Stimulated activated CD4-positive, alpha-beta T cell treated with anti-CD3 and anti-CD28 coated beads, Interleukin-4, amount 100 ng/mL, for 48 hours (primary cell): ENCODE measurements at places on chromosomes 3 and 15.
A peak's percentile ranks its signal among the peaks of the same experiment; 100 is the strongest.

- no peak for DNase-seq
Measured at GRCh38 chr15:49154799-49155109, 645 bp downstream of the COPS2 start.

GRCh38 chr3:185473290-185473815 lies 25.5 kb downstream of the TMEM41A start:
- no peak for DNase-seq

GRCh38 chr15:75230551-75231371 lies 27.4 kb upstream of the GOLGA6C start:
- DNase-seq = no peak

DNA sequence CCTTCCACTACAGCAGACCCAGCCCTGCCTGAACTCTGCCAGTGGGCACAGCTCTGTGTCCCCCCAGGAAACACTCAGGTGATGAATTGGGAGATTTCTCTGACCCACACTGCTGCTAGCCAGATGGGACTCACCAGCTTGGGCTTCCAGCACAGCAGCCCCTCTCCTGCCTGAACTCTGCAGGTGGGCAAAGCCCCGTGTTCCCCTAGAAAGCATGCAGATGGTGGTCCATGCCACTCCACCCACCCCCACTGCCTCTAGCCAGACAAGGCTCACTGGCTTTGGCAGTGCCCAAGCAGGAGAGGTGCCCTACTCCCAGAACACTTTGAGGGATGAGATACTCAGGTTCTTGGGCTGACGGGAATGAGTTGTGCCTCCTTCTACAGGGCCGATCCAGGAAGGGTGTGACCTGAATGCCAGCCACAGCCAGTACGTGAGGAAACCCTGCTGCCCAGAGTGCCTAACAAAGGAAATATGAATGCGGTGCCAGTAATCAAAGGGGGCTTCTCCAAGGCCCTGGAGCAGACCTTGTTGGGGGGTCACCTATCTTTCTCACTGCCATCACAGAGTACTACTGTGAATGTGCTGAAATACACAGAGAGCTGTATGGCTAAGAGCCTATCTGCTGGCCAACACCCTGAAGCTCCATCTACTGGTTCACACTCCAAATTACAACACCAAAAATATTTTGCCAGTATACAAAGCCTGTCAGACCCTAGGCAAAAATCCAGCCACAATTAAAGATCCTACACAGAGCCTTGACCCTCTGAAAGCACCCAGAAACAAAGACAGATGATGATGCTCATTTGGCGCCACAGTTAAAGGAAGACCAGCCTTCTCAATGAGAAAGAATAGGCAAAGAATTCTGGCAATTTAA lies 61.9 kb downstream of the BTLA start:
- DNase-seq = no peak

- no peak for DNase-seq
Measured at GRCh38 chr15:51483985-51484384, 138.6 kb downstream of the DMXL2 start.

- DNase-seq = no peak
Measured at GRCh38 chr3:32340039-32340438, 51.6 kb upstream of the CMTM7 start.

DNA sequence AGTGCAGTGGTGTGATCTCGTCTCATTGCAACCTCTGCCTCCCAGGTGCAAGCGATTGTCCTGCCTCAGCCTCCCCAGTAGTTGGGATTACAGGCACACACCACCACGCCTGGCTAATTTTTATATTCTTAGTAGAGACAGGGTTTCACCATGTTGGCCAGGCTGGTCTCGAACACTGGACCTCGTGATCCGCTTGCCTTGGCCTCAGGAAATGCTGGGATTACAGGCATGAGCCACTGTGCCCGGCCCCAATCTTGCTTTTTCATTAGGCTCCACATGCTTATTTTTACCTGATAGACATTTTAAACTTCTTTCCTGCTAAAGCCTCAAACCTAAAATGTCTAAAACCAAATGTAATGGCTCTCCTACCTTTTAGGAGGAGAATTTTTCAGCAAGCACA lies 817.0 kb upstream of the NECTIN3 start:
- no peak for DNase-seq

GRCh38 chr15:75452364-75452864 lies 924 bp upstream of the SIN3A start:
- peak; percentile 67 for DNase-seq

DNA sequence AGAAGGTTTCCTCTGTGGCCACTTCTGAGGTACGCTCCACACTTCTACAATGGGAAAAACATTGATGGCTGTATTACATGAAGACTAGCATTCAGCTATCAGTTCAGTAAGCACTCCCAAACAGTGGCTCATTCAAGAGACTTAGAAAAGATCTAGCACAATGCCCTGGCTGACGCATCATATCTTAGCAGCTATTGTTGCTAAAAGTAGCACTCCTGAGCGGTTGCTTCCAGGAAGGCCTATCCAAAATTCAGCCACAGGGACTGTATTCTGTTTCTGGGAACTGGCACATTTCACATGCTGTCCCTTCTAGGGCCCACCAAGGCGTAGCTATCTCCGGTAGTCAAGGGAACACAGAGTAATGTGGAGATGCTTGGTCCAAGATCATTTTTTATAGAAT lies 21.2 kb upstream of the SPRED1 start:
- DNase-seq = no peak

DNA sequence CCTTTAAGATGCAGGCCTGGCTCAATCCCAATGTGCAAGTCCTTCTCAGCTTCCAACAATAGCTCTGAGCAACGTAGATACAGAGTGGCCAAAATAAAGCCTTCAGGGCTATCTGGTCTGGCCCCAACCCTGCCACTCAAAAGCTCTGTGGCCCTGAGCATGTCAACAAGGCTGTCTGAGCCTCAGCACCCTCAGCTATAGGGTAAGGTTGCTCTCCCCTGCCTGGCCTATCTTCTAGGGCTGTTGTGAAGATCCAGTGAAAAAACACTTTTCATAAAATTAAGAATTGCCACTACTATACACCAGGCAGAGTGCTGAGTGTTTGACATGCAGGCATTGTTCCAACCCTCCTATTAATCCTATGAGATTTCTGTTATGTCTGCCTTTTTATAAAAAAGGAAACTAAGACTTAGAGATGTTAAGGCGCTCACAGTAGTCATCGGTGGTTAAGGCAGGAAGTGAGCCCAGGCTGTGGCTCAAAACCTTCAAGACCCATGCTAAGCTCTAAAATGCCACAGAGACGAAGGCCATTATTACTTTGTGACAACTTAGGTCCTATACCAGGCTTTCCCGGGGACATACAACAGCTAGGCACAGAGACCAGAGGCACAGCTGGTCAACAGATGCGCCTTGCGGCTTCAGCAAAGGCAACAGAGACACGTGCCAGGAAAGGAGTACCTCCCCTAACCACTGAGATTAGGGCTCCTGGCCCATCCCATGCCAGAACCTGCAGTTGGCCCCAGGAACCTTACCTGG lies 5.1 kb downstream of the POLG start:
- no peak for DNase-seq

DNA sequence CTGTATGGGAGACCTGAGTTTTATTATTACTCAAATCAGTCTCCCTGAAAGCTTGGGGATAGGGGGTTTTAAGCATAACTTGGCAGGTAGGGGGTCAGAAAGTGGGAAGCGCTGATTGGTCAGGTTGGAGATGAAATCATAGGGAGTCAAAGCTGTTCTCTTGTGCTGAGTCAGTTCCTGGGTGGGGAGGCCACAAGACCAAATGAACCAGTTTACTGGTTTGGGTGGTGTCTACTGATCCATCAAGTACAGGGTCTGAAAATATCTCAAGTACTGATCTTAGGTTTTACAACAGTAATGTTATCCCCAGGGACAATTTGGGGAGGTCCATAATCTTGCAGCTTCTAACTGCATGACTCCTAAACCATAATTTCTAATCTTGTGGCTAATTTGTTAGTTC lies 17.8 kb upstream of the IQCF6 start:
- DNase-seq = no peak

DNA sequence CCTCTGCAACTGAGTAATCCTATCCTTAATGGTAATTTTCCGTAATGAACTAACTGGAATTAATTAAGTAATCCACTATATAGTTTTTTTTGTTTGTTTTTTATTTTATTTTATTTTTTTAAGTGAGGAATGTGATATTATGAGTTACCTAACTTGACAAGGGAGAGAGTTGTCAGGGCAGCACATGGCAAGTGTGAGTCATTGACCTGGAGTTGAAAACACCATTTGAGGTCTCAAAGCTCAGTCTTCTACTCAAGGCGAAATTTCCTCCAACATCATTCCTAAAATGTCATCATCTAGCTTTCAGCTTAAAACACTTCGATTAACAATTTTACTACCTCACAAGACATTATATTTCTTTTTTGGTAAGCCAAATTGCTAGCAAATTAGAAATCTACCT lies 87.8 kb downstream of the NECTIN3 start:
- no peak for DNase-seq

DNA sequence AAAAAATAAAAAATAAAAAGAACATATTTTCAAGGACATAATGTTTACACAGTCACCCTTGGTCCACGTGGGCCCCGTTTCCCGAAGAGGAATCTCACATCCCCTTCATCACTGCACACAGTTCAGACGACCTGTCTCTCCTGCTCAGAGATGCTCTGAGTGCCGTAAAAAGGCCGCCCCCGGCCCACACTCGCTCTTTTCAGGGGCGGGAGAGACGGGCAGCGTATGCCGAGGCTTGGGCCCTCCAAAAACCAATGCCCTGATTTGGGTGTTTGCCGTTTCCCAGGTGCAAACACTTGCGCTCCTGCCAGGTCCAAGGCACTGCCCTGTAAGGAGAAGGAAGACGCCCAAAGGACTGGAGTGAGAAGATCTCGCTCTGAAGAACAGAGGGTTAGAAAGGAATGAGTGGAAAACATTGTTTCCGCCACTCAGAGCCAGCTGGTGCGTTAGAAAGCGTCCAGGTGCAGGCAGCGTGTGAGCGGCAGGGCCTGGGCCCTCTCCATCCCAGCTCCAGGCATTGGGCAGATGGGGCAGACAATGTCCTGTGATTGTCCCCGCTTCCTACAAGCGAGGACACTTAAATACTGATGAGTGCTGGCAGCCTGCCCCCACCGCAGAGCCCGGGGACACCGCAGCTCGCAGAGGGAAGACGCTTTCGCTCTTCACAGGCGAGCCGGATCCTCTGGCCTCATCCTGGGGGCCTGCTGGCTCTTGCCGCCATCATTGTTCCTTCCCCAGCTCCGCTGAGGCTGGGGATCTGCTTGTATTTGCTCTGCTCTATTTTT lies 53.2 kb downstream of the NIPA2 start:
- no peak for DNase-seq

- DNase-seq = no peak
Measured at GRCh38 chr15:74642348-74642733, 26.7 kb downstream of the CLK3 start.

- peak; percentile 56 for DNase-seq
Measured at GRCh38 chr3:96813134-96813819, 1.1 kb upstream of the EPHA6 start.
